ENCODE measurements at places on chromosomes 5 and 9.
A peak's percentile ranks its signal among the peaks of the same experiment; 100 is the strongest.

GRCh38 chr5:17992291-17992690, 358.0 kb downstream of the TAF11L14 start:
- no peak for DNase-seq

GRCh38 chr9:117826837-117827236, 122.6 kb downstream of the TLR4 start:
- DNase-seq = no peak

- DNase-seq = no peak
Observed at GRCh38 chr5:56145106-56145505, 88.0 kb downstream of the ANKRD55 start.

GRCh38 chr5:132181011-132181629, 46.5 kb downstream of the P4HA2 start:
- DNase-seq = no peak

DNA sequence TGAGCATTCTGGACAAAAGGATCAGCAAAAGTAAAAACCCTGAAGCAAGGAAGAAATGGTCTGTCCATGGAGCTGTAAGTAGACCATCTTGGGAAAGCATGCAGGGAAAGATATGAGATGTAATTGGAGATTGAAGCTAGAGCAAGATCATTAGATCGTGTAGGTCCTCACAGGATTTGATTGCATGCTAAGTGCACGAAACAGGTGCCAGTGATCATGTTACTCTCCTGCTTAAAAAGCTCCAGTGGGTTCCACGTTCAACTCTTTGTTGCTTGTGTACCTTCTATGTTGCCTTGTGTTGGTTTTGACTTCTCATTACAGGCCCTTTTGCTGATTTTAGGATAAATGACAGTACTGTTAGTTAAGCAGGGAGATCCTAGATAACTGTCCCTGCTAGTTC, 442.0 kb downstream of the DMRT2 start:
- no peak for DNase-seq

- DNase-seq = no peak
Observed at GRCh38 chr9:96522366-96522765, 72.4 kb downstream of the HABP4 start.

DNA sequence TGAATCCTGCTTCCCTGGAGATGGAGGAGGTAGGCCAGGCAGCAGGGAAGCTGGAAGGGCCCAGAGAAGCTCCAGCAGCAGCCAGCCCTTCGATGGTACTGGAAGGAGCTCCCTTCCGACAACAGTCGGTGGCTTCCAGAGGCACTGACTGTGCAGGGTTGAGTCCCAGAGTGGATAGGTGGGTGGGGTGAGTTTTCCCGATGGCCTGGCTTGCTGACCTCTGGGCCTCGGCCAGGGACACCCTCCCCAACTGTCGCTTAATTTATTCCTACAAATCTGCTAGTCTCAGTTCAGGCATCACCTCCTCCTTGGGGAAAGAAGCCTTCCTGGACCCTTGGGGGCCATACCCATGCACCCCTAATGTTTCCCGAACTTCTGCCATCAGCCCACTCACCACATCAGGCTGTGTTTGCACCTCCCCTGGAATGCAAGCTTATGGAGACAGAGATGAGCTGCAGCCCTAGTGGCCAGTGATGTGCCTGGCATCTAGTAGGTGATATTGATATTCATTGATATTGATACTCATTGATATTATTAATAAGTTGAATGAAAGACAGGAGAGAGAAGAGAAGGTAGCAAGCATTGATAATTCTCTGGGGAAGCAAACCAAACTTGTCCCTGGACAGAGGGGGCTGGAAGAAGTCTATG, 104.6 kb upstream of the BOD1 start:
- DNase-seq = no peak

DNA sequence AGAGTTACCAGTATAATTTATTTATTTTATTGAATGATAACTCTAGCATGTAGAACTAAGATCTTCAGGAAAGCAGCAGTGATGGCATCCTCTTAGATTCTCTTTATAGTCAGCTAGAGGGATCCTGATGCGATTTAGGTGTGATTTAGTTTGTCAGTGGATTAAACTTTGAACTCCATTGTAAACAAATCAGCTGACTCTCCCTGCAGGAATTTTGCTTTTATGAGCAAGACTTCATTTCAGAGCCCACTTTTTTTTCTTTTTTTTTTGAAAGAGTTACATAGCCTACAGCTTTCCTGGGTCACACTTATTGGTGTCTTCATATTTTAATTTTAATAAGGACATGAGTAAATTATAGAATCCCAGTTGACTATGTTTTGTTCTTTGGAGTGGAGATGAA, 93.8 kb upstream of the SEMA6A start:
- no peak for DNase-seq

- DNase-seq = peak; percentile 35
Observed at GRCh38 chr9:100714372-100715099, 136.7 kb downstream of the CAVIN4 start.

DNA sequence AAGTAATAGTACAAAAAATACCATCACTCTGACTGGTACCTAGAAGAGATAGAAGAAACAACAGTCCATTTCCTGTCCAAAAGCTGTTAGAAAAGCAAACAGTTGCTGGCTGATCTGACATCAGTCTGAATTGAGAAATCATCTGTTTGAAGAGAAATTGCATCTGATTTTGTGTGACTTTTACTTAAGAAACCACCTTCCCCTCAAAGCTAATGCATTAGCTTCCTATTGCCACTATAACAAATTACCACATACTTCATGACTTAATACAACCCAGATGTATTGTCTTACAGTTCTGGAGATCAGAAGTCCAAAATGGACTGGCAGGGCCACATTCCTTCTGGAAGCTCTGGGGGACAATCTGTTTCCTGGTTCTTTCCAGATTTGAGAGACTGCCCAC, 385.9 kb upstream of the TLE4 start:
- DNase-seq = no peak

DNA sequence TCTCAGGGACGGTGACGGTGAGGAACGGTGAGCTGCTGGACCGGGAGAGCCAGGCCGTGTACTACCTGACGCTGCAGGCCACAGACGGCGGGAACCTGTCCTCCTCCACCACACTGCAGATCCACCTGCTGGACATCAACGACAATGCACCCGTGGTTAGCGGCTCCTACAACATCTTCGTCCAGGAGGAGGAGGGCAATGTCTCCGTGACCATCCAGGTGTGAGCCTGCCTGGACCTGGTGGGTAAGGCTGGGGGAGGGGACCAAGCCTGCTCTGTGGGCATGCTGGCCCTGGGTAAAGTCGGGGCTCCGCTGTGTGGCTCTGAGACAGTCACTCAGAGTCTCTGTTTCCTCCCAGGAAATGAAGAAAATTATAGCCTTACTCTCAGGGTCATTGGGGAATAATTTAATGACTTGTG, 29.3 kb downstream of the CDHR2 start:
- DNase-seq = peak; percentile 43

GRCh38 chr9:126111556-126111955, 215.1 kb upstream of the MVB12B start:
- DNase-seq = no peak

GRCh38 chr9:90204128-90204831, 438.3 kb downstream of the DIRAS2 start:
- no peak for DNase-seq

DNA sequence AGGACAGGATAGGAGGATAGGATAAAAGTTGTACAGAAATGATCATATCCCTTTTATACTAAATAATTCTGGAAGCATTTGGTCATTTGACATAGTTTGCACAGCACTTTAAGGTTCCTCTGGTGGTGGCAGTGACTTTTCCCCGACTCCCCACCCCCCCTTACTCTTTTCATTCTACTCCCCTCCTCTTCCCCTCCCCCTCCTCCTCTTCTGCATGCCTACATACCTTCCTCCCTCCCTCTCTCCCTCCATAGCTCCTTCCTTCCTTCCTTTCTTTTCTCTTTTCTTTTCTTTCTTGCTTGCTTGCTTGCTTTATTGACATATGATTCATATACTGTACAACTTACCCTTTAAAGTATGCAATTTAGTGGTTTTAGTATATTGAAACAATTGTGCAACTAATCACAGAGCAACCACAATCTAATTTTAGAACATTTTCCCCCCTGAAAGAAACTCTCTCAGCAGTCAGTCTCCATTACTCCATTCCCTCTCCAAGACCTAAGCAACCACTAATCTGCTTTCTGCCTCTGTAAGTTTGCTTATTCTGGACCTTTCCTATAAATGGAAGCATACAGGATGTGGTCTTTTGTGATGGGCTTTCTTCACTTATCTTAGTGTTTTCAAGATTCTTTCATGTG, 159.0 kb downstream of the HACD4 start:
- DNase-seq = no peak

GRCh38 chr9:125983681-125984080, 236.5 kb downstream of the PBX3 start:
- no peak for DNase-seq

DNA sequence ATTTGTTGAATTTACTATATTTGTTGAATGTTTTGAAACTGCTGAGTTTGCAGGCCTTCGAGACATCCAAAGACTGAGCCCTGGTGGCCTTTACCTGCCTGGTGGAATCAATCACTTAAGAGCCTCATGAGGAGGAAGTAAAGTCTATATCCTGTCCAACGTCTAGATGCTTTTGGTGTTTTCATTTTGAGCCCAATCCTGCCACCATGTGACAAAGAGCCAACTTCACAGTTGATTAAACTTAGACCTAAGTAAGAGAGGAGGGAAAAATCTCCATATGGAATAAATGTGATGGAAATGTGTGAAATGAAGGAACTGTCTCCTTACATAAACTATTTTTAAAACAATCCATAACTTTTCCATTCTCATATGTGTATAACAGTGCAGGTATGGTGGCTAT, 220.1 kb downstream of the PRR16 start:
- no peak for DNase-seq

DNA sequence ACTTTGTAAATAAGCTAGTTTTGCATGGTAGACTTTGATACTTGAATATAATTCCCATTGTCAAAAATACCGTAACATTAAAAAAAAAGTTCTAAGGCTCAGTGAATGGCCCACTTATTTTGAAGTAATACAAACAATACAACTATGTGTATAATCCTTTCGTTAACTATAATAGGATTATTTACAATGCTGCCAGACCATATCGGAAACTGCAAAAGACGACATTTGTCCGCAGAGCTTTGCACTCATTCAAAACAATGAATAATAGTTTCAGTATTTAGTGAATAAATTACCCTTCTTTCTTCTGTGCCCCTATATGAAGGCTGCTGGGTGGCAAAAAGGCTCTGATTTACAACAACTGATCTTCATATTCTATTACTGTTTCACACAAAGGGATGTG, 121.8 kb downstream of the DROSHA start:
- DNase-seq = no peak

DNA sequence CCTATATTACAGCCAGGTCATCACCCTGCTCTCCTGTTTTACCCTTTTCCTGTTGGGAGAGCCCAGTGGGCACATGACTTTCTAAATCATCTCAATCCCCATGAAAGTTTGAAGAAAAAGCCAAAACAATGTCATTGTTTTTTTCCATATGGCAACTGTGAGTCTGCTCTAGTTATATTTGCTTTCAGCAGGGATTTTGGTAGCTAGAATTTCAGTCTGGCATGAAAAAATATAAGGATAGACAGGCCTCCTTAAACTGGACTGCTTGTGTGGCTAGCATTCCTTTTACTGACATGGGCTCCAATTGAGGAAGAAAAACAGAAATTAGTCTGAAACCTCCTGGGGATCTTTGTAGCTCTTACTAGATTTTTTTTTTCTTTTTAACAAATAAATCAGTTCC, 25.6 kb downstream of the MOCS2 start:
- no peak for DNase-seq

DNA sequence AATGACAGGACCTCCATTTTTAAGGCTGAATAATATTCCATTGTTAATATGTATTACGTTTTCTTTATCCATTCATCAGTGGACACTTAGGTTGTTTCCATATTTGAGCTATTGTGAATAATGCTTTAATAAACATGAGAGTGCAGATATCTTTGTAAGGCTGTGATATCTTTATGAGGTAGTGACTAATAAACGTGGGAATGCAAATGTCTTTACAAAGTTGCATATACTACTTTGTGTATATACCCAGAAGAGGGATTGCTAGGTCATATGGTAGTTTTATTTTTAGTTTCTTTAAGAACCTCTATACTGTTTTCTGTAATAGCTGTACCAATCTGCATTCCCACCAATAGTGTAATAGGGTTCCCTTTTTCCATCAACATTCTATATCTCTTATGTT, 148.7 kb downstream of the FOCAD start:
- DNase-seq = no peak

GRCh38 chr5:82365744-82366228, 87.6 kb upstream of the RPS23 start:
- peak; percentile 62 for DNase-seq

DNA sequence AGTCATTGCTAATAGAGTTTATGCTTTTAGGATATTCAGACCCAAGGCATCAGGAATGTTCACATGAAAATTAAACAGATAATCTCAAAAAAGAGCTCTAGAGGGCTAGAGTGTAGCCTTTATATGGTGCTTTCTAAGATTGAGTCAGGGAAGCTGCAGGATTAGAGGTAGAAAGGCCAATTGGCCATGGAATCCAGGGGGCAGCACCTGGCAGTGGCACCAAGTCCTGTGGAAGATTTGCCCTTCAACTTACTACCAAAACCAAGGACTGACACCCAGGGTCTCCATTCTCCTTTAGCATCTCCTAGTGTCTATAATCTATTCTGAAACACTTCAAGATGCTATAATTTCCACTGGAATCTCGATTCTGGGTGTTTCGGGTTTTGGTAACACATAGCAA, 112.4 kb downstream of the ACER2 start:
- no peak for DNase-seq

- no peak for DNase-seq
Observed at GRCh38 chr5:151388960-151389359, 41.6 kb upstream of the SLC36A2 start.

DNA sequence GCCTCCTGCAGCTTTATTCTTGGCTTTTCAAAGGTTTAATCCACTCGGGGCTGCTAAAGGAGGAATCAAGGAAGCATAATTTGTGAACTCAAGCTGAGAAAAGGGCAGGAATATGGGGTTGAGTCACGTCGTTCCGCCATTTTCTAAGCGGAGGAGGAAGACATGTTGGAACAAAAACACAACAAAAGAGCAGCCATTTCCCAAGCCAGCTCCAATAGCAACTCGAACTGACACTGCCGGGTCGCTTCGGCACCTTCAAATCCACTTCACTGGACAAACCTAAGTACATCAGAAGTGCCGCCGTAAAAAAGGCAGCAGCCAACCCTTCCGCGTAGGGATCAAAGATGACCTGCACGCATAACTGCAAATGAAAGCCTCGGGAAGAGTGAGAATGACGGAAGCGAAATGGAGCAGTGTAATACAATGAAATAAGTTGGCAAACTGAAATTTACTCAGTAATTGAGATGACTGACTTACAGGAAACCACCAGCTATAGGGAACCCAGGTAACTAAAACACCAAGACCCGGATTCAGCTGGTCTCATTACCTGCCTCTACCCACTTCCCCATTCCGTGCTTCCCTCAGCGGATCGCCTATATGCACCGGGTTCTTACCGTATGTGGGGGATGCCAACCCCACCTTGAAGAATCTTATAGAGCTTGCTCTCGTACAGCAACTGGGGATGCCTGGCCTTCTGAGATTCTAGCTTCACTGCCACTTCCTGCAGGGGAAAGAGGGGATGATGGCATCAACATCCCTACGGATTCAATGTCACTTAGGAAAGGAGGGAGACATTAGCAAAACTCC, 1.6 kb downstream of the CSNK1A1 start:
- DNase-seq = peak; percentile 42
